ENCODE measurements at places on chromosomes 3 and 15. TPM values are rescaled to one million over a fixed set of nuclear protein-coding genes. Genes with fewer than 3 reads are reported as not detected.

STRA6 gene
- total RNA-seq = 114 TPM

GRCh38 chr3:108022256-108023150 lies 68.3 kb downstream of the CD47 start:
- DNase-seq = no peak

DNA sequence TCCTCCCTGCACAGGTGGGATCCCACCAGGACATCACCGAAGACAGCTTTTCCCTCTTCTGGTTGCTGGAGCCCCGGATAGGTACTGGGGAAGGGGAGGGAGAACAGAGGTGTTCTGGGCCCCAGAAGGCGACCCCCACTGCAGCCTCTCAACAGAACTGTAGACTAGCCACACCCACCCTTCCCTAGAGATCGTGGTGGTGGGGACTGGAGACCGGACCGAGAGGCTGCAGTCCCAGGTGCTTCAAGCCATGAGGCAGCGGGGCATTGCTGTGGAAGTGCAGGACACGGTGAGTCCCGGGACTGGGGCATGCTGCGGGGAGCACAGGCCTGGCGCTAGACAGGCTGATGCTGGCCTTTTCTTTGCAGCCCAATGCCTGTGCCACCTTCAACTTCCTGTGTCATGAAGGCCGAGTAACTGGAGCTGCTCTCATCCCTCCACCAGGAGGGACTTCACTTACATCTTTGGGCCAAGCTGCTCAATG lies 809 bp downstream of the NDUFAF3 start:
- peak; percentile 31 for DNase-seq

DNA sequence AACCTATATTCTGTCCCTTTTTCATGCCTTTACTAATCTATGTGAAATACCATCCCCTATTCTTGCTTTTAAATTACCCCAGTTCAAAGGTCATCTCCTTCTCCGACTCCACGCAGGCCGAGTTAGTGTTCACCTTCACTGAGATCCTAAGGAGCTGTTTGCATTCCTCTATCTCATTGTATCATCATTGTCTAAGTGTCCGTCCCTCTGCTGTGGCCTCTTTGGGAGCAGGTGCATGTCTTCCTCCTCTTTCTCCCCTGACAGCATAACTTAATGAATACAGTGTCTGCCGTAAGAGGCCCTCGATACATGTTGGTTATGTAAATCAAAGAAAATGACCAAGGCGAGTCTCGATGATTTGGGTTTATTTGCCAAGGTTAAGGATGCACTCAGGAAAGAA lies 4.9 kb upstream of the PPP1R2 start:
- no peak for DNase-seq

- DNase-seq = peak; percentile 21
Measured at GRCh38 chr3:152595975-152596821, 238.7 kb upstream of the P2RY1 start.

IGSF11 gene
- 0.39 TPM for total RNA-seq

DNA sequence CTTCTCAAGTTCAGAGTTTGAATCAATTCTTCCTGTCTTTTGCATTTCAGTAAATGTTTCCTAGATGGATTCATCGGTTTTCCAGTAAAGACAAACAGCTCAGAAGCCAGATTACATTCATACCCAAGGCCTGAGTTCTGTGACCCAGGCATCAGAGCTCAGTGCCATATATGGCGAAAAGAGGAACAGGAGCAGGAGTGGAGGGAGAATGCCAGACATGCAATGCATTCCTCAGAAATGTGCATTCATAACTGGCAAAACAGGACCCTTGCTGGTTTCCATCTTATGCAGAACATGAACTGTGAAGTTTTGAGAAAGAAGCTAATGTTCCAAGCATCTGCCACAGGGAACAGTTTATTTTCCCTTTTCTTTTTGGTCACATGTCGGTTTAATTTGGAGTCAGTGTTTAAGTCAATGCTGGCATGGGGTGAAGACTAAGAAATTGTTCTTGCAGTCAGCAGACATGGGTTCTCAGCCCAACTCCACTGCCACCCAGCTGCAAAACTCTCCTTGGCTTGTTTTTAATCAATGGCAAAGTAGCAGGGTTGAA lies 116.5 kb downstream of the LPP start:
- DNase-seq = peak; percentile 93

GHSR gene
- total RNA-seq = not detected

DNA sequence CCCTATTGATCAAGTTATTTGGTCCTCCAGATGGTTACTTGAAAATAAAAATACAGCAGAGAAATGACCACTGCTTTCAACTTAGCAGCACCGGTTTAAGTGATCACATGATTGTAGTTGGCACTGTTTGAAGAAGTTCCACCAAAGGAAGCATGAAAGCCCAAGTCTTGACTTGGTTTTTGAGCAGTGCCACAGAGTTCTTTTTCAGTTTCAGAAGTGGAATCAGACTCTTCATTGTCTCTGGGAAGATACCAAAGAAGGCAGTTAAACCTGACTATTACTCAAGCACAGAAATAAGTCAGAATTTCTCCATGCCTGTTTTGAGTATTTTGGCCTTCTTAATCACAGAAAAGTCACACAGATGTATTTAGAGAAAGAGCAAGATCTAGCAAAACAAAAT lies 66.7 kb downstream of the BBX start:
- no peak for DNase-seq

- DNase-seq = no peak
Measured at GRCh38 chr3:32084870-32085269, 21.6 kb upstream of the GPD1L start.

GRCh38 chr3:82281205-82281604 lies 519.8 kb upstream of the GBE1 start:
- DNase-seq = no peak

DNA sequence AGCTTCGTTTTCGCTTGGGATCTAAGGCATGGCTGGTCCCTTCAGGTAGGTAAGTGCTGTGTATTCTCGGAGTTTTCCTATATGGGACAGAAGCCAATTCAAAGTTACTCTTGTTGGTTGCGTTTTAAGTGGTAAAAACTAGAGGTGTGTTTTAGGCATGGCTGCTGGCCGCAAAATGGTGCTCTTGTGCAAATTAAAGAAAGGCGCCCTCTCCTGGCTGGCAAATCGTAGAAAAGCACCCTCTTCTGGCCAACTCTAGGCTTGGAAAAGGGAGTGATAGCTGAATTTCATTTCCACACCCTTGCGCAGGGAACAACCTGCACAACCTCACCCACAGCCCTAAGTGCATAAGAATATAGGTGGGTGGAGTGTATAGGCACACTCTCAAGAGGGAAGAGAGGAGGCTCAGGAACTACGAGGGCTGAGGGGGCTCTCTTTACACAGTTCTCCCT lies 23.5 kb downstream of the DRD3 start:
- DNase-seq = peak; percentile 59
